ENCODE measurements at places on chromosomes 6 and 20.

GRCh38 chr6:29964518-29964886, 22.2 kb downstream of the HLA-A start:
- DNase-seq = no peak

- DNase-seq = no peak
Measured at GRCh38 chr6:167576828-167577503, 249.7 kb upstream of the AFDN start.

GRCh38 chr20:63508072-63508768, 9.3 kb upstream of the EEF1A2 start:
- DNase-seq = no peak

DNA sequence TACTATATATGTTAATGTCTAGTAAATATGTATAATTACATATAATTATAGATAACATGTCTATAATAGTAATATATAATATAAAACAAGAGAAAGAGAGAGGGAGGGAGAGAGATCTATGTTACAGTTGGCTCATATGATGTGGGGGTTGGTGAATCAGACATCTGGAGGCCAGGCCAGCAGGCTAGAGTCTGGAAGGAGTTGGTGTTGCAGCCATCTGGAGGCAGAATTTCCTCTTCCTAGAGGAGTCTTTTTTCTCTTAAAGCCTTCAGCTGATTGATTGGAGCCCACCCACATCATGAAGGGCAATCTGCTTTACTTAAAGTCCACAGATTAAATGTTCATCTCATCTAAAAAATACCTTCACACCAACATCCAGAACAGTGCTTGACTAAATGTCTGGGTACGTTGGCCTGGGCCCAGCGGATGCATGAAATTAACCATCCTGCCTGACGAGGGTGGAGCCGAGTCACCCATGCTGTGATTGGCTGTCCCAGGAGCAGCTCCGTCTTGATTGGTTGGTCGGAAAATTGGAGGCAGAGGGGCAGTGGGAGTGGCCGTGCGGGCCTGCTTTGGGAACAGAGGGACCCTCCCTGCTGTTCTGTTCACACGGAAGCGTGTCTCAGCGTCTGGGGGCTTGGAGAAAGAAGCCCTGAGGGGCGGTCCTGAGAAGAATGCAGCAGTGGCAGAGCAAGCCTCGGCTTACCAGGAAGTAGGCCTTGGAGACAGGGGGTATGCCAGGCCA, 392.4 kb downstream of the QKI start:
- DNase-seq = no peak

- no peak for DNase-seq
Measured at GRCh38 chr20:3646651-3647050, 16.5 kb downstream of the GFRA4 start.

DNA sequence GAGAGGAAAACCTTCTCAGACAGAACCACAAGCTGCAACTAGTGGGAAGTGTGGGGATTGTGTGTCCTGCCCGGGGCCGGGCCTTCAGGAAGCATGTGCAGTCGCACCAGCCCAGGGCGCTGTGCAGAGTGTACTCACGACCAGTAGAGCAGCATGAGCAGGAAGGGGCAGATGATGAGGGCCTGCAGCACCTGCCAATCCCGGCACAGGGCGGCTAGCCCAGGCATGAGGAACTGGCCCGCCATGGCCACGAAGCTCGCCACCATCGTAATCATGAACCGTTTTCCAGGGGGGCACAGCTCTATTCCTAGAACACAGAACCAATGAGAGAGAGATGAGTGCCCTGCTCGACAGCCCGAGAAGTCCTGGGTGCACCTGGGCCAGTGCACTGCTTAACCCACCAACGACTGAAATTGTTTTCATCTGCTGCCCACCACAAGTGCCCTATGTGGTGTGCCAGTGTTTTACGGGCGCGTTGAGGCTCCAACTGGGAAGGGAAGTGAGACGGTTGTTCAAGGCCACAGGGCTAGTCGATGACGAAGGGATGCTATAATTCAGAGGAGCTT, 65.0 kb downstream of the PSMG4 start:
- DNase-seq = no peak

- DNase-seq = no peak
Measured at GRCh38 chr20:47865451-47865850, 80.2 kb upstream of the SULF2 start.

- DNase-seq = no peak
Measured at GRCh38 chr20:58310291-58310782, 822 bp downstream of the RAB22A start.

- no peak for DNase-seq
Measured at GRCh38 chr6:77487808-77488425, 24.6 kb upstream of the HTR1B start.

DNA sequence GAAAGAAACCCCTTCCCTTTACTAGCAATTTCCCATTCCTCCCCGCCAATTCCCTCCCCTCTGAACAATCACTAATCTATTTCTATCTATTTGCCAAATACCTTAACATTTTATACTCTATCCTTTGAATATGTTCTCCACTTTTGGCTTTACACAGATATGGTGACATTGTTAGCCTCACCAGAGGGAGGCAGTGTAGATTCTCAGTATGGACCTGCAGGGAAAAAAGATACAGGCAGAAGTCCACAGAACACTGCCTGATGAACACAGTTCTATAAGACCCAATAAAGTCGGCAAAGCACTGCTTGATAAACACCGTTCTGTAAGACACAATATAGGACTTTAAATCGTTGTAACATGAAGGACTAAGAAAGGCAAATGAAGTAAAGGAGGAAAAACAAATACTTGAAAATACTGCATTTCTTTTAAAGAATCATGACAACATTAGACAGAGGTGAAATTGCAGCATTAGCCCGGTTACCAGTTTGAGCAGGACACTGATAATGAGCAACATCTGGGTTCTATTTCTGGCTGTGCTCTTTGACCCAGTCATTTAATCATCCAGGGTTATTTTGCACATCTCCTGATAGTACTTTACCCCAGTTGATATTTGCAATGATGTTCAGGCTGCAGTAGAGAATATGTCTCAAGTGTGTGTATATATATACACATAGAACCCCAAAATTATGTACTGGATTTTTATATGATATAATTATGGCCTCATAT, 296.8 kb downstream of the UTRN start:
- no peak for DNase-seq

- no peak for DNase-seq
Measured at GRCh38 chr6:37669887-37670437, 27.7 kb downstream of the MDGA1 start.

- DNase-seq = no peak
Measured at GRCh38 chr20:57449398-57450354, 58.5 kb downstream of the RBM38 start.

- no peak for DNase-seq
Measured at GRCh38 chr6:169809386-169809785, 58.0 kb downstream of the ERMARD start.

DNA sequence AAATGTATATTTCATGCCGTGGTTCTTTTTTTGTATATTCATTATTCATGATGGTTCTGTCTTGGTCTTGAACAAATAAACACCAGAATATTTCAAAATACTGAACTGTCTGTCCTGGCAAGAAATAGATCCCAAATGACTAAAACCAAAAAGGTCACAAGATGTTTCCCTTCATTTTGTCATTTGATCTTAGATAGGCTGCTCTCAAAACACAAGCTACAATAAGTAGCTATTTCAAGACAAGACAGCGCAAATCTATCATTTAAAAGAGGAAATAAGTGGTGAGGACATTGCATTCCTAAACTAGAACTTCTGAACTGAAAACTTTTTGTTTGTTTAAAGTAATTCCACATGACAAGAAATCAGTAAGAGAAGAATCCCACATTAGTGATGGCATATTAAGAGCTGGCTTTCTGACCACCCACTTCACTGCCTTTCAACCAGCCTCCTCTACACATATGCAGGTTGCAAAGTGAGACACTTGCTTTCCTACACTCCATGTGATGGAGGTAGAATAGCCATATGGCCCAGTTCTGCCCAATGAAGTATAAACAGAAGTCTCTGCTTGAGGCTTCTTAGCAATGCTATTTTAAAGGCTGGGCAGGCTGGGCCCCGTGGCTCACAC, 54.4 kb upstream of the CCDC28A start:
- DNase-seq = no peak

GRCh38 chr6:139429580-139430145, 55.2 kb upstream of the CITED2 start:
- no peak for DNase-seq

DNA sequence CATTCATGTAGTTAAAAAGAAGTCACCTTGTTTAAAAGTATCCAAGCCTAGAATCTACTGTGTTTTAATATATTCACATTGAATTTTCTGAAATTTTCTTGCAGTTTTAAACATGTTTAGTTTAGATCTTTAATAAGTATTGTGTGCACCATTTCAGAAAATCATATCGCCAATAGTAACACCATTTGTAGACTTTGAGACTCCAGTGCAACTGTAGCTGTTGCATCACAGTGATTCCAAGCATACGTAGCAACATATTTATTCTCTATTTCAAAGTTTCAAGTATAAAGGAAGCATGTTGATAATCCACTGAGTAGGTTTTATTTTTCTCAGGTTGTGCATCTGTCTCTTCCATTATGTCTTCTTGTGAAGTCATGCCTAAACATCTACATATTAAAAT, 46.4 kb downstream of the HMGN3 start:
- DNase-seq = no peak

DNA sequence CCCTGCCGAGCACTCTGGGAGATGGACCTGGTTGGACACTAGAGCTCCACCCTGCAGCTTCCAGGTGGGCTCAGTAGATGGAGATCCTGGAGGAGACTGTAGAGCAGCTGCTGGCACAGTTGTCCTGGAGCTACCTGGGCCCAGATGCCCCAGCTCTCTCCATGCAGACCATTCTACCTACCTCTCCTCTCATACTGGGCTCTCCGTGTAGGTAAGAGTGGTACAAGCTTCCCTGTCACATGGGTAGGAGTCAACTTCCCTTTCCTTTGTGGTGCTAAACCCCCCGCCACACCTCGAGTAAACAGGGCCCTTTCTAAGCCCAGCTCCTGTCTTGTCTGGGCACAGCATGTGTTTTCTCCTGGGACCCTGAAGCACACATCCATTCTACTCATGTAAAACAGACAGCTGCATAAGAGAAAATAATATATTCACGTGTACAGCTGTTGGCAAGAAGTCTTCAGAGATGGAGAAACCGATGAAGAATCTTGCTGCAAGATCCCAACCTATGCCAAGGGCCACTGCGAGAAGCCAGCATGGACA, 108.1 kb upstream of the DUSP22 start:
- DNase-seq = no peak

GRCh38 chr6:99349171-99350141, at the start of gene FAXC:
FAXC (minus strand) TSS chr6:99349674; CDS start chr6:99349372, 302 bp downstream.
- DNase-seq = no peak

GRCh38 chr20:45935416-45936046, 1.0 kb downstream of the PCIF1 start:
- DNase-seq = no peak

DNA sequence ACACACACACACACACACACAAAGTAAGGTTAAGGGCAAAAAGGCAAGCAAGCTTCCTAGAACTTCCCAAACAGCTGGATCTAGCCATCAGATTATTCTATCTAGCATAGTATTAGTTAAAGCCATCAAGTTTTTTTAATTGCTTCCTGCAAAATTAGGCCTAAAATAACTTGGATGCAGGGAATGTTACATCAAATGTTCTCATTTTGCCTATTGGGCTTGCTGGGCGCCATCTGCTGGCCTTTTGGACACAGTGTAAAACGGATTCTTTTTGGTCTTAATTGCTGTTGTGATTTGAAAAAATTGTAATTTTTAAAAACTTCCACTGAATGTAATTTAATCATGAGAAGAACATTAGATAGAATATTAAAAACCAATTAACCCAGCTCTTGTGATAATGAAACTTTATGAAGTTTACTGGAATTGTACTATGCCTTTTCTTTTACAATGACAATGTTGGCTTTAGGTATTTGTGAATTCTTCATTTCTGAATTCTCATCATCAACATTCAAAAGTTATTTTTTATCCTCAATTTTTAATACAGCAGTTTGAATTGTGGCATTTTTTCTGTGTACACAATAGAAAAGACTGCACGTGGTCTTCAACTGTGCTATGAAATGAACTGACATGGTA, 6.8 kb downstream of the MKKS start:
- DNase-seq = no peak

DNA sequence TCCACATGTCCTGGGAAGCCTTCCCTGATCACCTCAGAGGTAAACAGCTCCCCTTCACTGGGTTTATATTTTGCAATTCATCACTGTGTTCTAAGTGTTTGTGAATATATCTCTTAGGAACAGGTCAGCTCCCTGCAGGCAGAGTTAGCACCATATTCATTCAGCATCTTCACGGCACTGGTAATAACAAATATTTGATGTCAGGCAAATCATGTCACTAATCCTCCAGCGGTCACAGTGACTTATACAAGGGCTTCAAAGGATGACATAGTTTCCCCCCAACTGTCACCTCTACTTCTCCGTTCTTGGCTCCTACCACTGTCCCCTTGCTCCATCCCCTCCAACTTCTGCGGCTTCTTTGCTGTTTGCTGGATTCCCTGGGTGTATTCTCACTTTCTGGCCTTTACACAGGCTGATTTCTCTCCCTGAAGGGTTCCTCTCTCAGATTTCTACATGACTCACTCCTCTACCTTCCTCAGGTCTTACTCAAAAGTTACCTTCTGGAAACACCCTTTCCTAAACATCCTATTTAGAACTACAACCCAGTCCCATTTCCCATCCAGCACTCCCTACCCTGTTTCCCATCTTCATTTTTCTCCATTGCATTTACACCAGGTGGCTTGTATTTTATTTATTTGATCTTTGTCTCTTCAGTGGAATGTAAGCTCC, 66.6 kb downstream of the NHLRC1 start:
- DNase-seq = no peak

- no peak for DNase-seq
Measured at GRCh38 chr6:11486486-11486885, 51.1 kb upstream of the TMEM170B start.
